ENCODE measurements at places on chromosomes 5 and 9.

DNA sequence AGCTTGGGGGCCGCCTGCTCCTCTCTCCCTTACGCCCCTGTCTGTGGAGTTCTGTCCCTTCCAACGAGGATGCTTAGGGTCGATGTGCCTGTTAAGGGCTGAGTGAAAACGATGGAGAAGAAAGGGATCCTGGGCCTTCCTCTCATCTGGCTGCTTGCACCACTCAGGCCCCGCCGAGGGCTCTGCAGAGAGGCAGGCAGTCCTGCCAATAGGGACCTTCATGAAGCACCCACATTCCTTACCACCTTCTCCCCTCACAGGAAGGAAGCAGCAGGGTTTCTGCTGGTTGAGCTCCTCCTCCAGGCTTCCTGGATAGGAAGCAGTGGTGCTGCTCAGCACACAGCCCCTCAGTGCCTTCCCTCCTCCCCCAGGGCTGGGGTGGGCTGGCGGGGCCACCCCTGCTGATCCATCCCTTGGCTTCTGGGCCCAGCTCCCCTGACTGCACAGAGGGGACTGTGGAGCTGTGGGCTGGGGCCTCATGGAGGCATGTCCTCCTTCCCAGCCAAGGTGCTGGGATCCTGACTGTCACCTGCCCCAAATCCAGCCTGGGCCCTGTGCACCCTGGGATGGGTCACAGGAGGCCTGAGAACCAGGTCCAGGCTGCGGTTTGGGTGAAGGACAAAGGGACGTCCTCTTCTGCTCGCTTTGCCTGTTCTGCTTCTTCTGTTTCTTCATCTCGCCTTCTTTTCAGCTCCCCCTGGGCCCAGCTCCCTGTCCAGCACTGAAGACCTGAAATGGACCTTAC, 50.5 kb downstream of the AHRR start:
- no peak for DNase-seq

GRCh38 chr9:128565578-128565977, 13.2 kb downstream of the SPTAN1 start:
- no peak for DNase-seq

- no peak for DNase-seq
Measured at GRCh38 chr5:168819004-168819621, 239.9 kb upstream of the PANK3 start.

GRCh38 chr9:133597316-133597957, 11.8 kb downstream of the FAM163B start:
- no peak for DNase-seq

GRCh38 chr9:111533099-111533790, 8.3 kb downstream of the ZNF483 start:
- peak; percentile 28 for DNase-seq

DNA sequence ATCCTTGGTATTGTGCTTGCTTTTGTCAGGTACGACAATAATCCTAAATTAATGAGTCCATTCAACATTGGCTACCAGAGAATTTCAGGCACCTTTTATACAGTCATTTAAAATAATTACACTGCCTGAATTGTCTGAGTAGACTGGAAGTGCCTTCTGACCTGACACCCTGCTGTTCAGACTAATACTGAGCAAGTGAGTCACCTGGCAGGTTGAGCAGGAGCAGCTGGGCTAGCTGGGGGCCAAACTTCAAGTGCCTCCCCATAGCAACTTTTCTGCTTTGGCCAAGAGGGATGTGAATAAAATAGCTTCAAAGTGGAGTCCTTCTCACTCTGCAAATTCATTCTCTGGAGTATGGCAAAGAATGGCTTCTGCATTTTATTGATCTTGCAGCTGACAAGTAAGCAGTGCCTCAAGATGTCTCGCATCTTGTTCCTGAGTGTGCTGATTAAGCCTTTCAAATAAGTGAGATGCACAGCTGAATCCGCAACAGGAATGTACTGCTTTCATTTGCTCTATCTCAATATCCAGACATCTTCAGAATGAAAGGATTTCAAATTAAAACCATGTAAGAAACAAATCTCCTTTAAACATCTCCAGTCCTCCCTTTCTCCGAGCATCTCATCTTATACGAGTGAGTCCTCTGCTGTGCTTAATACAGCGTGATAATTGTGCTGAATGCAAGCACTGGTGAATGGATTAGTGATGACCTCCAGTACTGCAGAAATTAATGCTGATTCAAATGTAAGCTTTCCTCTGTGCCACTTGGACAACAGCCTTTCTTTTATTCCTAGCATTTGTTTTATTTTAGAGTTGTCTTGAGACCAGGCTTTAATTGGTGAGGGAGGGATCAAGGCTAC, 271.2 kb downstream of the EDIL3 start:
- no peak for DNase-seq

GRCh38 chr9:78697618-78698017, 400.7 kb downstream of the PSAT1 start:
- no peak for DNase-seq

- DNase-seq: no peak
Measured at GRCh38 chr9:84397822-84398221, 57.3 kb upstream of the SLC28A3 start.

- no peak for DNase-seq
Measured at GRCh38 chr9:24090566-24090965, 264.5 kb upstream of the ELAVL2 start.

GRCh38 chr5:1176473-1177391, 24.7 kb upstream of the SLC6A19 start:
- DNase-seq: no peak

- DNase-seq: no peak
Measured at GRCh38 chr5:151565971-151566370, 25.2 kb downstream of the FAT2 start.

DNA sequence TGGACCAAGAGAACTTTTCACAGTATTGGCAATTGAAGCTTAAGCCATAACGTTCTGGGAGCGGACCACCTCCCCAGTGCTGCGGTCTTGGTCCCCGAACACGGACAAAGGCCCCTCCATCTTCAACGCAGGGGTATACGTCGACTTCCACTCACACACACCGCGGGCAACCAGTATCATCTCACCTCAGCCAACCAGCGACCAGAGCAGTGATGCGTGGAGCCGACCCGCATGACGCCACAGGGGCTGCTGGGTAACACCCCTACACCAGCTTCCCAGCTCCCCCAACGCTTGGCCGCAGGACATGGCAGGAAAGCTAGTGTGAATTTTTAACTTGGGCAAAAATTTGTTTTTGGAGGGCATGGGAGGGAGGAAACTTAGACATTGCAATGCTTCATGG, 77.3 kb upstream of the PLCXD3 start:
- no peak for DNase-seq
